ENCODE measurements at places on chromosomes 3 and 15.

- no peak for DNase-seq
These were observed 32.6 kb downstream of the ITGA11 start for GRCh38 chr15:68399096-68400065.

DNA sequence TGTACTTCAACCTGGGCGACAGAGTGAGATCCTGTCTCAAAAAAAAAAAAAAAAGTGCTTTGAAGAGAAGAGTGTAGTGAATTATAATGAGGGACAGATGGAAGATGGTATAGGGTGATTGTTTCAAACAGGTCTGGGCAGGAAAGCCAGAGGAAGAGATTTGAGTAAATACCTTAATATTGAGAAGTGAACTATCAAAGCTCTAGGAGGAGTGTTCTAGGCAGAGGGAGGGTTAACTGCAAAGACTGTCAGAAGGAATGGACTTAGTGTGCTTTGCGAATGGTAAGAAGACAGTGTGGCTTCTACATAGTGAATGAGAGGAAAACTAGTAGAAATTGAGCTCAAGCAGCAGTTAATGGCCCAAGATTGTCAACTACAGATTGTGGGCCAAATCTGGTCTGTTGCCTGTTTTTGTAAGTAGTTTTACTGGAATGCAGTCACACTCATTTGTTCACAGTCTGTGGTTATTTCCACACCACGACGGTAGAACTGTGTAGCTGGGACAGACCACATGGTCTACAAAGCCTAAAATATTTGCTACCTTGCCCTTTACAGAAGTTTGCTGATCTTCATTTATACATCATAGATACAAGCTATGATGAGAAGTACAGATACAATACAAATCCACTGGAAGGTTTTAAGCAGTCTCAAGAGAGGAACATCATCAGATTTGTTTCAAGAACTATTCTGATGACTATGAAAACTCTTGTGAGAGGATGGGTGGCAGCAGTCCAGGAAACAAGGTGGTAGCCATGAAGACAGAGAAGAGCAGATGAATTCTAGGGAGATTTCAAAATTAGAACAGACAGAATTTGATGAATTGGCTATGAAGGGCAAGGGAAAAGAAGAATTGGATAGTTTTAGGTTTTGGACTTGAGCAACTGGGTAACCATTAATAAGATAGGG, 16.5 kb upstream of the USP50 start:
- no peak for DNase-seq

GRCh38 chr3:167354751-167355150, 25.3 kb downstream of the ZBBX start:
- DNase-seq: no peak

- no peak for DNase-seq
These were observed 54.6 kb downstream of the GMNC start for GRCh38 chr3:190807719-190808375.

GRCh38 chr15:42507514-42507913, 12.1 kb downstream of the SNAP23 start:
- DNase-seq: no peak

DNA sequence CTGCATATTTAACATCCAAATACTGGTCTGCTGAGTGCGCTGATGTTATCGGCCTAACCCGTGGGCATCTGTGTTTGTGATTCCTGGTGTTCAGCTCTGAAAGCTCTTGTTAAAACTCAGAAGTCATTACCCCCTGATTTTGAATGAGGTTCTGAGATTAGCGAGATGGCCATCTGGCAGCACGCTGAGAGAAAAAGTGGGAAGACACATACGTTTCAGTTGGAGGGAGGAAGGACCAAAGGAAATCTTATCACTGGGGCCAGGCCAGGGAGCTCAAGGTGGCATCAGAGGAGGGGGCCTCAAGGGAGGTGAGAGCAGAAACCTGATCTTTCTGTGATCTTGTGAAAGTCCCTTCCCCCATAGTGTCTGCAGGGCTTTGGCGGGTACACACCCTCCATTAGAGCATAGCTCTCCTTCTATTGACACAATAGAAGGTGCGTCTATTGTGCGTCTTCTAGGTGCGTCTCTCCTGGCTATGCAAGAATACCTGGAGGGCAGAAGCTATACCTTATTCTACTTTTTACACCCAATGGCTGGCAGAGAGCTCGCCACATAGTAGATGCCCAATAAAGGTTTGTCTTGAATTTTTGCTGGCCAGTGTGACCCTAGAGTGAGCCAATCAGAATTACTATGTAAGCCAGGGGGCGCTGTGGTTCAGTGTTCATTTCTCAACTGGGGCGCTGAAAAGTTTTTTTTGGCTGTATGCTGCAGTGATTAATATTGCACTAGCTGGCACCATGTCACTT, 182.4 kb downstream of the SHQ1 start:
- DNase-seq: no peak

DNA sequence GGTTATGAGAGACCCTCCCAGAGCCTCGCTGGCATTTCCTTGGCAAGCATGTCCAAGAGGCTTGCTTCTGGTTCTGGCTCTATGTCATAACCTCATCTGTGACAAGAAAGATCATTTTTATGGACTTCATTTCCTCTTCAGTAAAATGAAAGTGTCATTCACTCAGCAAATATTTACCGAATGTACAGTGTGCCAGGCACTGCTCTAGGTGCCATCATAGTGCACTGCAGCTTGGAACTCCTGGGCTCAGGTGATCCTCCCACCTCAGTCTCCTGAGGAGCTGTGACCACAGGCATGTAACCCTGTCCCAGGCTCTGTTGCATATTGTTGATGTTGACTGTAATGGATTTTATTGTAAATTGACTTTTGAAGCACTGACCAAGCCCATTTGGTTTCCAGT, 18.7 kb upstream of the ITPKA start:
- DNase-seq: no peak
